ENCODE measurements at places on chromosomes 2 and 18.

DNA sequence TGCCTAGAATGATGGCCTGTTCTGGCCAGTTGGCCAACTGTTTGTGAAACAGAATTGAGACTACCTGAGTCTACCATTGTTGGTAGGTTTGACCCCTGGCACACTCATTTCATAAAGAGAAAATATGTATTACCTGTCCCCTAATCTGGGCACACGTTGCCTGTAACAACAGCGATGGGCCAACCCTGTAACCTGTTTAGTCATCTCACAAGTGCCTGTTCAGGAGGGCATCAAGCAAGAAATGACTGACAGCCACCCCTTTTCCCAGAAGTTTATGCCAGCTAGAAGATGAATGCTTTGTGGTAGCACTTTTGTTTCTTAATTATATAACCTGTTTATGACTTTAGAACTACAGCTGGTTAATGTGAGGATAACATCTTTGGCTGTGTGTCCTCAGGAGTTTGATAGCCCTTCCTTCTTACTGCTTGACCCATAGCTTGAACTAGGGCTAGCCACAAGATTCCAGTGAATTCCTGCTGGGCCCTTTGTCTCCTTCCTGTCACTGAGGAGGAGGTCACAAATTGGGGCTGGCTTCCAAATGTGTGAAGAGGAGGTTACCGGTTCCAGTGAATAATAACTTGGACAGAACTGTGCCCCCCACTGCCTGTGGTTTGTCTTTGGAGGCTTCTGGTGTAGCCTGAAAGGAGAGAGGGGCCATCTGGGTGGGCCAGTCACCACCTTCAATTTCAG lies 273.9 kb upstream of the EPAS1 start:
- DNase-seq = no peak

- no peak for DNase-seq
Observed at GRCh38 chr18:1846640-1847039, 724.7 kb downstream of the METTL4 start.

GRCh38 chr2:46114996-46115395 lies 182.2 kb upstream of the EPAS1 start:
- no peak for DNase-seq

- DNase-seq = no peak
Observed at GRCh38 chr2:1406434-1406833, 6.8 kb upstream of the TPO start.

- DNase-seq = no peak
Observed at GRCh38 chr2:222635295-222635694, 20.6 kb downstream of the FARSB start.

GRCh38 chr18:12455496-12455895 lies 47.8 kb downstream of the PRELID3A start:
- no peak for DNase-seq

DNA sequence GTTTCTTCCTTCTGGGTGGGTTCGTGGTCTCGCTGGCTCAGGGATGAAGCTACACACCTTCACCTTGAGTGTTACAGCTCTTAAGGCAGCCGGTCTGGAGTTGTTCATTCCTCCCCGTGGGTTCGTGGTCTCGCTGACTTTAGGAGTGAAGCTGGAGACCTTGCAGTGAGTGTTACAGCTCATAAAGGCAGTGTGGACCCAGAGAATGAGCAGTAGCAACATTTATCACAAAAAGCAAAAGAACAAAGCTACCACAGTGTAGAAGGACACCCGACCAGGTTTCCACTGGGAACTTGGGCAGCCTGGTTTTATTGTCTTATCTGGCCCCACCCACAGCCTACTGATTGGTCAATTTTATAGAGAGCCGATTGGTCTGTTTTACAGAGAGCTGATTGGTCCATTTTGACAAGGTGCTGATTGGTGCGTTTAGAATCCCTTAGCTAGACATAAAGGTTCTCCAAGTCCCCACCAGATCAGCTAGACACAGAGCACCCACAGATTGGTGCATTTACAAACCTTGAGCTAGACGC lies 20.1 kb upstream of the ROCK1 start:
- no peak for DNase-seq

DNA sequence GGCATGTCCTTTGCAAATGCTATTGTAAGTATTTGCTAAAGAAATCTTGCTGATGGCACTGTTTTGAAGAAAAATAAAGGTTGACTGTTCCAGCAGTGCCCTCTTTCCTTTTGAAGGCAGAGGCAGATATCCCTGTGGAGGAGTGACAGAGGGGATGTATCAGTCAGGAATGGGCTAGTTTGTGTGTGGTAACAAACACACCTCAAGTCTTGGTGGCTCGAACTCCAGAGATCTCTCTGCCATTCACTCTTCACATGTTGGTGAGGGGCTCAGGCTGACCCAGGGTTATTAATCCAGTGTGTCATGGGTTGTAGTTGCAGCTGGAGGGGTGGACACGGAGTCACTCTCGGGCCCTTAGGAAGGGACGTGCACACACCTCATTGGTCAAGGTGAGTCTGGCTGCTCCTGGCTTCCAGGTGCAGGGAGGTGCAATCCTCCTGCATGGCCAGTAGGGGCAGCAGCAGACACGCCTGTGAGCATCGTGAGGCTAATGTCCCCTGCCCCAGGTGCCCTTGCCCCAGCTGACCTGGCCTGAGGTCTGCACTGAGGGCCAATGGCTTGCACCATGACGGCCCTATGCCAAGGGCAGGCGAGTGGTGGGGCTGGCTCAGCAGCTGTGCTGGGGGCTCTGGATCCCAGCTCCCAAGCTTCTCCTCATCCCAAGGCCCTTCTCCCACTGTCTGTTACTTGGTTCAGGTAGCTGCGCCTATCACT lies 146.5 kb downstream of the ASB1 start:
- DNase-seq = no peak

DNA sequence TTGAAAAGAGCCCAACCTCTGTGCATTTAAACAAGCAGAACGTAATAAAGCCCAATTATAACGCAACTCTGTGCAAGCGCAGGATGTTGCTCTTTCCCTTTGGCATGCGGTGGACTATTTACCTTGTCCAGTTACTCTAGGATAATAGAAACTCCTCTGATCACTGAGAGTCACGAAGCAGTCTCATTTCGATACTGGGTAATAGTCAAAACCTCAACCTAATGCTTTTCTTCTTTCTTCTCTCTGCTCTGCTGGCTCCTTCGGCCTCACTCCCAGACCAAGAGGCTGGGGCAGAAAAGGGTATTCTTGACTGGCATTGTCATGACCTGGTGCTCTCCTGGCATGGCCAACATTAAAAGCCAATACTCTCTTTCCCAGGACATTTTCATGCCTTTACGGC lies 89.7 kb upstream of the GCFC2 start:
- no peak for DNase-seq

- DNase-seq = no peak
Observed at GRCh38 chr2:116804901-116805300, 1009.6 kb upstream of the DDX18 start.

DNA sequence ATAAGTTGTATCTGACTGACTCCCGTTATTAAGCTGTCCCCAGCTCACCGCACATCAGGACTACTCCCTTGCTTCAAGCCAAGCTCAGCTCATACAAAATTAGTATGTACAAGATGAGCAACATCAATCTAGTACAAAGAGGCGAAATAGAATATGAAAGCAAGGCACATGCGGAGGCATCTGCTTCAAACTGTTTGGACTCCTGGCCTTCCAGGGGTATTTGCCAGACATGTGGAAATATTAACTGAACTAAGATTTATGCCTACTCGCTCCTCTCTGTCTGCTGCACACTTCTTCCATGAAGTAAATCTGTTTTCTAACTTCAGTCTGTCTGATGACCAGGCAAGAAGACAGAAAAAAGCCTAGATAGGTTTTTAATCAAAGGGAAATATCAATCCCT lies 499.8 kb downstream of the PID1 start:
- no peak for DNase-seq

GRCh38 chr2:182241936-182242335 lies 184.9 kb downstream of the PDE1A start:
- DNase-seq = no peak

DNA sequence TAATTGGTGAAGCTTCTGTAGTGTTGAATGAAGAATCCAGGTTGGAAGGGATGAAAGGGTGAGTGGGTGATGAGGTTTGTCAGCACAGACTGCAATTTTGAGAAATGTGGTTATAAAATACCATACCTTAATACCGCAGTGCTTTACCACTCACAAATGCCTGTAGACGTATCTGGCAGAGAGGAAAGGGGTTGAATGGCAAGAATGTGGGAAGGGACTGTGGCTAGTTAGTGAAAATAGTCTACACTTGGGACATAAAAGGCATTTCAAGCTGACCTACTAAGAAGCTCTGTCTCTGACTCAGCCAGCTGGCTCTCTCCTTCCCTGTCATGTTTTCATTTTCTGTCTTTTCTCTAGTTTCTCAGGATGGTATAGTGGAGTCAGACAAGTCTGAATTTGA lies 25.1 kb downstream of the CDK15 start:
- DNase-seq = no peak

- DNase-seq = no peak
Observed at GRCh38 chr2:137872577-137872976, 91.7 kb upstream of the HNMT start.

DNA sequence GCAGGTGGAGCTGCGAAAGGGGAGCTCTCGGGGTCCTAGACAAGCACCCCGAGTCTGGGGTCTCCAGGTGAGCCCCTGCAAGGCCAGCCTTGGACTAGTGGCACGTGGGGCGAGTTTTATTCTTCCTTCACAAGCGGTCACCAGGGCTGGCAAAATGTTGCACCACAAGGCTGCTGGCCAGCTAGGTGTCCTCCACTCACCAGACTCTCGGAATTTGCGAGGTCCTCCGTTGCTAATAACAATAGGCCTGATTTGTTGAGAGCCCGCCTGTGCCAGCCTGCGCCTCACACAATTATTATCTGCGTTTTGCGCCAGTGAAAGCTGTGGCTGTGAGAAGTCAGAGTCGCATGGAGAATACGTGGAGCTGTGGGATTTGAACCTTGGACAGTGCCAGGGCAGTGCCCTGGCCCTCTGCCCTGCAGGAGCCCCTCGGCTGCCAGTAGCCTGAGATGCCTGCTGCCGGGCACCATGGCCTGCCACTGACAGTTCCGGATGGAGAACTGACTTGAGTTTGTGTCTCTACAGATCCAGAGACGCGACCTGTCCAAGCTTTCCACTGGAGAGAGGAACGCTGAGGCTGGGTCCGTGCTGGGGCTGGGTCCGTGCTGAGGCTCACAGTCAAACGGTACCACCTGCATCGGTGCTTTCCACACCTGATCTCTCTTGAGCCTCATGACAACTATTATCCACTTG lies 77.6 kb upstream of the ODC1 start:
- no peak for DNase-seq

DNA sequence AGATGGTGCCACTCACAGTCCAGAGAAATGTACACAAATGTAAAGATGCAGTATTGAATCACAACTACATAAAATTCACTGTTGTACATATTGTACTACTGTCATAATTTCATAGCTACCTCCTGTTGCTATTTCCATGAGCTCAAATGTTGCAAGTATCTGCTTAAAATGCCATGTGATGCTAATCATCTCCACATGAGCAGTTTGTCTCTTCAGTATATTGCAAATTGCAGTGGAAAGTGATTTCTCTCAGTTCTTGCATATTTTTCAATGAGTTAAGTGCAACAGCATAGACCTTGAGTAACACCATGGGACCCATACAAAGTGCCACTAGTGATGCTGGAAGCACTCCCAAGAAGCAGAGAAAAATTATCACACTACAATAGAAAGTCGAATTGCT lies 51.9 kb downstream of the MAIP1 start:
- DNase-seq = no peak

GRCh38 chr2:67613227-67613626 lies 216.1 kb downstream of the ETAA1 start:
- DNase-seq = no peak

DNA sequence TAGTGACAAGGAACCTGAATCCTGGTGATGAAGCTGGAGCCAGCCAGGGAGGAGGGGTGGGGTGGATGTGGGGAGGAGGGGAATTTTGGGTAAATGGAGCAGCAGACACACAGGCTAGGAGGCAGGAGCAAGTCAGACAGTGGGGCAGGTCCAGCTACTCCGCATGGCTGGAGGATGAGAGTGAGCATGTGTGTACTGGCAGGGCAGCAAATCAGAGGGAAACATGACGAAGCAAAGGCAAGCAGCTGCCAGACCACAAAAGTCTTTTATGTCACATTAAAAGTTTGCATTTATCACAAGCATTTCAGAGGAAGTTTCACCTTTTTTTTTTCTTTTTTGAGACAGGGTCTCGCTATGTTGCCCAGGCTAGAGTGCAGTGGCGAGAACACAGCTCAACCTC lies 11.9 kb upstream of the KIDINS220 start:
- DNase-seq = no peak

- no peak for DNase-seq
Observed at GRCh38 chr2:96801005-96801785, 14.9 kb upstream of the CNNM3 start.

DNA sequence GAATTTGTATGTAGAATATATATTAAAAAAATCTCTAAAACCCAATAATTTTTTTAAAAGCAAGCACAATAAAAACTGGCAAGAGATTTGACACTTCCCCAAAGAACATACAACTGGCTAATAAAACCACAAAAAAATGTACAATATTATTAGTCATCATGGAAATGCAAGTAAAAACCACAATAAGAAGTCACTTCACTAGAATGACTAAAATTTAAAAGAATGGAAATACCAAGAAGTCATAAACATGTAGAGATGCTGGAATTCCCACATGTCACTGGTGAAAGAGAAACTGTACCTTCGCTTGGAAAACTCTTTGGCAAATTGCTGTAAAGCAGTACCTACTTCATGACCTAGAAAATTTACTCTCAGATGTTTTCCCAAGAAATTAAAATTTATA lies 43.4 kb upstream of the KYNU start:
- DNase-seq = no peak

DNA sequence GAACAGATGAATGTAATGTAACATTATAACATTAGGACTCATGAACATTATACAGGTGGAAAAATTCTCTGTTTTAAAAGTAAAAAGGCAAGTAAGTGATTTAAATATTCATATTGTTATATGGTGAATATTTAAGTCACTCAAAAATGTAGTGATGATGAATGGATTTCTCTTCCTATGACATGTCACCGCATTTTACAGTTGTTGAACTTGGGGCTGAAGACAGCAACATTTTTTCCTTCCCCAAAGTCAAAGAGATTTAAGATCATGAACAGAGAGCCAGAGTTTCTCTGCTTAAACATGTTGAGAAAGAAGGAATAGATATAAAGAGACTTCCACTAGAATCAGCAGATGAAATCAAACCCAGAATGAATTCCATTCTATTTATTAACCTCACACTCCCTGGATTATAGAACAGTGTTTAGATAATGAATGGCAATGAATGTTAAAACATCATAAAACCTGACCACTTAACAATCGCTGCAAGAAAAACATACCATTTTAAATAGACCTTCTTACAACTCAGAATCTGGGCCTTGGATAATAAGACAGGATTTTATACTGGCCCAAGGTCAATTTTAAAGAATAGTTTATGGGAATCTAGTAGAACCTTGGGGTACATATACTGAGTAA lies 163.6 kb upstream of the SIX2 start:
- DNase-seq = no peak

- DNase-seq = no peak
Observed at GRCh38 chr18:57137847-57138246, 9.0 kb upstream of the BOD1L2 start.

GRCh38 chr18:38587571-38587970 lies 1022.0 kb upstream of the CELF4 start:
- DNase-seq = no peak

GRCh38 chr18:49098386-49098785 lies 147.6 kb upstream of the SMAD7 start:
- DNase-seq = no peak

- DNase-seq = no peak
Observed at GRCh38 chr18:38301621-38302020, 736.0 kb upstream of the CELF4 start.

Measured in iPS DF 19.7 (cell line).